Fibroblast of skin of back (primary cell): ENCODE measurements at places on chromosomes 11 and 22.
A peak's percentile ranks its signal among the peaks of the same experiment; 100 is the strongest.

- peak; percentile 17 for DNase-seq
These were observed 108.4 kb upstream of the GRAMD1B start for GRCh38 chr11:123321636-123322035.

DNA sequence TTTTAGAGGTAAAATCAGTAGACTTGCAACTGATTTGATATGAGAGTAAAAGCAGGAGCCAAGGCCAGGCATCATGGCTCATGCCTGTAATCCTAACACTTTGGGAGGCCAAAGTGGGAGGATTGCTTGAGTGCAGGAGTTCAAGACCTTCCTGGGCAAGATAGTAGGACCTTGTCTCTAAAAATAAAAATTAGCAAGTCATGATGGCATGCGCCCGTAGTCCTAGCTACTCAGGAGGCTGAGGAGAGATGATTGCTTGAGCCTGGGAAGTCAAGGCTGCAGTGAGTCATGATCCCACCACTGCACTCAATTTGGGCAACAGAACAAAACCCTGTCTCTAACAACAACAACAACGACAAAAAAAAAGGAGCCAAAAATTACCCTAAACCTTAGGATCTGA lies 13.5 kb downstream of the SGSM3 start:
- DNase-seq = peak; percentile 82

- no peak for DNase-seq
These were observed 276.9 kb downstream of the KIRREL3 start for GRCh38 chr11:126723665-126724045.

DNA sequence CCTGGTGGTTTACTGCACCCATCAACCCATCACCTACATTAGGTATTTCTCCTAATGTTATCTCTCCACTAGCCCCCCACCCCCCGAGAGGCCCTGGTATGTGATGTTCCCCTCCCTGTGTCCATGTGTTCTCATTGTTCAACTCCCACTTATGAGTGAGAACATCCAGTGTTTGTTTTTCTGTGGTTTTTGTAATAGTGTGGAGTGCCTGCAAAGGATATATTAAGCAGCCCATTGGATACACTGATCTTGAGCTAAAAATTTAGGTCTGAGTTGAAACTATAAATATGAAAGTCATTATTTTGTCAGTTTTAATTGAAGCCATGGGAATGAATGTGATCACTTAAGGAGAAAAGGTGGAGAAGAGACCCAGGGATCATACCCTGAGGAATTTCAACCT lies 23.0 kb downstream of the MRPL48 start:
- DNase-seq = no peak

DNA sequence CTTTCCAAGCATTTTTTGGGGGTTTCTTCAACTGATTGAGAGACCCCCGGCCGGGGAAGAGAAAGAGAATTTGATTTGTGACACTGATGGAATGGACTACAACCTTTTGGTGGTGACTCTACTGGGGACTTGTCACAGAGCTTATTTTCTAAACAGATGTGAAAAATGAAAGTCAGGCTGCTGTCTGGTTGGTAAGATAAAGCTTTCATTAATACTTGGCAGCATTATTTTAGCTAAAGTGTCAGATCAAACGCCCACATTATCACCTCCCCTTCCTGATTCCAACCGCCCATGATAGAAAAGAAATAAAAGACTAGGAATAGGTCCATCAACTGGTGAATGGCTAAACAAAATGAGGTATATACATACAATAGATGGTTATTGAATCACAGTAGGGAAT lies 45.6 kb upstream of the EHF start:
- DNase-seq = no peak

DNA sequence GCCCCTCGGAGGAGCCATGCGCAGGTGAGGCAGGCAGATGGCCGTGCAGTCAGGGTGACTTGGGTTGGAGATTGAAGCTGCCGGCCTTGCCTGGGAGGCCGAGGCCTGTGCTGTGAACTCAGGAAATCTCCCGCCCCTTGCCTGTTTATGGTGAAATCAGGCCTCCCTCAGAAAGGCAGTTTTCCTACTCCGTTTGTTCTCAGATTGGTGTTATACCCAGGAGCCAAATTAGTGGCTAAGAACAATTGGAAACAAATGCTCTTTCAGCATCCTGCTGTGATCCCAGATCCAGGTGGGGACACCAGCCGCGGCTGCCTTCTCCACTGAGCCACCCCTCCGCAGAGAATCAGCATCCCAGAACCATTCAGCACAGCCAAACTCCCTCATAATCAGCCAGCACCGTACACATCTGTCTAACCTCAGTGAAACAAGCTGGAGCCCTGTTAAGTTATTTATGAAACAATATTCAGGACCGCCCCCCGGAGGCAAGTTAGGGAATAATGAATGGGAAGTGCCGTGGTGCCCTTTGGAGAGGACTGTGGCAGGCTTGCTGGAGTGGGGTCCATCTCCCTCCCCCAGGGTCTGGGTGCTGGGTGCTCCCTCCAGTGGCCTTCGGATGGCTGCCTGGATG lies 60.0 kb downstream of the PKNOX2 start:
- DNase-seq = peak; percentile 35

DNA sequence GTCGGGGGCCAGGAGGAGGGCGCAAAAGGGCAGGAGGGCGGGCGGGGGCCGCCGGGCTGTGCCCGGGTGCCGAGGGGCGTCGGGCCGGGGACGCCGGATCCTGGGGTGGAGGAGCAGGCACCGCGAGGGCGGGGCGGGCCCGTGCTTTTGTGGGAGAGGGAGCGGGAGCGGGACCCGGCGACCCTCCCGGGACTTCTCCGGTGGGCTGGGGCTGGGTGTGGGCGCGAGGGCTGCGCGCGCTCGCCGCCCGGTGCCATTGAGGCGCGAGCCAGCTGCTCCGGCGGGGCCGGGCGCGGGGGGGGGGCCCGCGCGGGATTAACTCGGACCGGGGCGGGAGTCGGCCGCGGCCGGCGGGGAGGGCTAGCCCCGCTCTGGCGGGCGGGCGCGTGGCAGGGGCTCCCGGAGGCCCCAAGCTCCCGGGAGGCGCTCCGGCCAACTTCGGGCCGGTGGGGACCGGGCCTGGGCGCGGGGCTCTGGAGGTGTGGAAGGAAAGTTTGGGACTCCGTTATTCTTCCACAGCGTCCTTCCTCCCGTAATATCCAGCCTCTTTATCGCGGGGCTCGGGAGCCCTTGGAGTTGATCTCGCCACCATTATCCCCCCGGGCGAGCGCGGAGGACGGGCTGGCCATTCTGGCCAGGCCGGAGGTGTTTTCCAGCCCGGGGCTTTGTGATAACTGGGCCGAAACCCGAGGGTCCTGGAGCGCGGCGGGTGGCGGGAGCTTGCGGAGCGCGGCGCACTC lies 936 bp downstream of the CECR2 start:
- DNase-seq = no peak

GRCh38 chr22:42918500-42918899 lies 61.4 kb upstream of the ARFGAP3 start:
- DNase-seq = no peak

DNA sequence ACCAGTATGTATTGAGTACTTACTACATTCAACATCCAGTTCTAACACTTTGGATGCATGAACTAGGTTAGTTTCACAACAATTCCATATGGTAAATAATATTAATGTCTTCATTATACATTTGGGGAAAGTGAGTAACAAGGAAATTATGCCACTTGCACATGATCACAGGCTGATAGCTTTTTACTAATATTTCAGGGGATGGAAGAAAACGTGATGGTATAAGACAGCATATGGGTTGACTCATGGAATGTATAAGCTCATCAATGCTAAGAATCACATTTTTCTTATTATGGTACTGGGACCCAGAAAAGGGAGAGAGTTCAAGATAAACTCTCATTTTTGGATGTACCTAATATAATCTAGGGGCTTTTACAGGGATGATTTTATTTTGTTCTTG lies 188.7 kb downstream of the MIAT start:
- DNase-seq = no peak

- DNase-seq = peak; percentile 81
These were observed 82.2 kb upstream of the AKIP1 start for GRCh38 chr11:8828580-8829361.

- DNase-seq = no peak
These were observed 184.5 kb downstream of the EFCAB6 start for GRCh38 chr22:43627485-43628213.

- no peak for DNase-seq
These were observed 41.5 kb upstream of the TP53I11 start for GRCh38 chr11:44992181-44992582.

- DNase-seq = peak; percentile 67
These were observed 25.6 kb upstream of the SUSD2 start for GRCh38 chr22:24155627-24156140.

- peak; percentile 81 for DNase-seq
These were observed 38.8 kb downstream of the NUMA1 start for GRCh38 chr11:72041364-72042063.

DNA sequence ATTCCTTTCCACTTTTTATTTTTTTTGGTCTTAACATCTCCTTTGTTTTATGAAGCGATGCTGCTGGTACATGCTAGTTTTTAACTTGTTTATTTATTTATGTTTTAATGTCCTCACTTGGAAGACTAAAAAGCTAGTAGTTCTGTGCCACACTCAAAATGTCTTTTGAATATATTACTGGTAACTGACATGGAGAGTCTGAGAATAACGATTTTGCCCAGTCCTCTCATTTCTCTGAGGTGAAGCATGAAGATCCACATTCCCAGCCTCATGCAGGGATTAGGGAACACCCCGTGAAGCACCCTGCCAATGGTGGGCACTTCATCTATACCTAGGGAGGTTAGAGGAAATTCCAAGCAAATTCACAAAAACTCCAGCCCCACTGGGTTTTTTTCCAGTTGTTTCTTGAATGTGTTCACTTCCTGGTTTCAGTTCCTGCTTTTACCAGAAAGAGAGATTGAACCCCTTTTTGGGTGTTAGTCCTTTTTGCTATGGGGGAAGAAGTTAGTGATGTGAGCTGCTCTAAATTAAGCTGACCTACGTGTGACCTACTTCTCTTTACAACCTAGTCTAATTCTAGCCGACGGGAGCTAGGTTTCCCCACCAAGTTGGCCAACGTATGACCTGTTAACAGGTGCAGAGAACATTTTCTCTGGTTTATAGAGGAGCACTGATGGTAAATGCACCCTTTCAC lies 106.1 kb downstream of the SLC1A2 start:
- DNase-seq = no peak

DNA sequence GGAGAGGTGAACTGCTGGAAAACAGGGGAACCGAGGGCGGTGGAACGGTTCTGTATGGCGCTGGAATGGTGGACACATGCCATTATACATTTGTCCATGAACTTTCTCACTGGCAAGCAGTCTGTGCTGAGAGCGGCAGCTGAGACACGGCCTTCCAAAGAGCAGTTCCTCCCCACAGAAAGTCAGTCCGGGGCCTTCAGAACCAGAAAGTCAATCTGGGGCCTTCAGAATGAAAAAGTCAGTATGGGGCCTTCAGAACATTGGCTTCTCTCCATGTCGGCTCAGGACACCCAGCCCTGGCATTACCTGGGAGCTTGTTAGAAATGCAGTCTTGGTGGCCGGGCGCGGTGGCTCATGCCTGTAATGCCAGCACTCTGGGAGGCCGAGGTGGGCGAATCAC lies 8.8 kb downstream of the TXN2 start:
- DNase-seq = no peak

DNA sequence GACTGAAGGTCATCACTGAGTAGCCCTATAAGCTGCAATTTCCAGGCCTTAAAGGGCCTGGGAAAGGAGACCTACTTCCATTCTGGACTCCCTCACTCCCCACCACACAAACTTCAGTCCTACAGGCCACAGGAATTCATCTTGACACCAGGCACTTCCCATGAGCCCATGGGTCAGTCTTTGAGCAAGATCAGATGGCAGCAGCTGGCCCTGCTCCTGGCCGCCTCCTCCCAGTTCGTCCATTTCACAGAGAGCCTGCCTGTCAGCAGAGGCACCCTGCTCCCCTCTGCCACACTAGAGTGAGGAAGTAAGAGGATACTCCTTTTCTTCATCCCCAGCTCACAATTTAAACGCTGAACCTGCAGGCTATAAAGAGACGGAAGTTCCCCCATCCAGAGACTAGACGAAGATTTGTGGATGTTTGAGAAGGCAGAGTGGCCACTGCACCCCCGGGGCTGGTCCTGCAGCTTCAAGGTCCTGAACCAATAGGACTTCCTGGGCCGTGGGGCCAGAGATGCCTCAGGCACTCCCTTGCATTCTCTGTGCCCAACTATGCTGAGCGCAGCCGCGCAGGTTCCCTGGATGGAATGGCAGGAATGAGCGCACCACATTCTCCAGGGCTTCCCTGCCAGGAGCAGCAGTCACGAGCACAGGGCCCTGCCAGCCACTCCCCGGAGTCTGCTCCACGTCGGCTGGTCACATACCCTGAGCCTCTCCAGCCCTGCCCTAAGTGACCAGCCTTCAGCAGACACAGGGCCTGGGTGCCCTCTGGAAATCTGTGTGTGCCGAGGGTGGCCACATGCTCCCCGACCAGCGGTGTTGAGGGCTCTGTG lies 33.5 kb upstream of the BID start:
- no peak for DNase-seq

- DNase-seq = no peak
These were observed 25.1 kb downstream of the FBXO7 start for GRCh38 chr22:32499666-32500065.

DNA sequence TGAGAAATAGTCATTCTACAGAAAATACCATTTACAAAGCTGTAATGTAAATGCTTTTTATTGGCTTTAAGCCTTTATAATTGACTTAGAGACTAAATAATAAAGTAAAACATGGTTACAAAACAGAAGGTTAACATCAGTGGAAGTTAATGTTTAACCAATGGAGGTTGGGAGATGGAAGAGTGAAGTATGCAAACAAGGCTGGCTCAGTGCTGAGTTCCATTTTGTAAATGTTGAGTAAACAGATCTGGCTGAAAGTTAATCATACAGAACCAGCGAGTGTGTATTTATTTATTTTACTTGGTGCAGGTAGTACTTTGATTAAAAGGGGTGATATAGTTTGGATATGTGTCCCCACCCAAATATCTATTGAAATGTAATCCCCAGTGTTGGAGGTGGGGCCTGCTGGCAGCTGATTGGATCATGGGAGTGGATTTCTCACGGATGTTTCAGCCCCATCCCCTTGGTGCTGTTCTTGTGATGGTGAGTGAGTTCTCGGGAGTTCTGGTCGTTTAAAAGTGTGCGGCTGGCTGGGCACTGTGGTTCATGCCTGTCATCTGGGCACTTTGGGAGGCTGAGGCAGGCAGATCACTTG lies 827.4 kb downstream of the OPCML start:
- DNase-seq = no peak

- DNase-seq = no peak
These were observed at the start of gene PGR for GRCh38 chr11:101129203-101129943. TSS of gene PGR (minus strand) at chr11:101129813. CDS start at chr11:101129070, 743 bp downstream.

DNA sequence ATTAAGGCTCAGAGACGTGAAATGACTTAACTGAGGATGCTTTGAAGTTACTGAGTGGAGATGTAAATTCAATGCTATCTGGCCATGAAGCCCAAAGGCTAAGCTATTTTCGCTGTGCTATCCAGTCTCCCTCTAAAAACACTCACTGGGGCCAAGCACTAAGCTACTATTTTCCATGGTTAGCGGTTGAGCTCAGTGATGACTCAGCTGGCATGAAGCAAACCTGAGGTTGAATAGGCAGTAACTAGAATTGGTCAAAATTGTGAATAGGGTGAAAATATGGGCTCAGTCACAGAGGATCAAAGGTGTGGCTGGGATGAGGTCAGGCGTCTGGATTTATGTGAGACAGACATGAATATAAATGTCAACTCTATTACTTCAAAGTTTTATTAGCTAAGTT lies 564.2 kb upstream of the KIRREL3 start:
- no peak for DNase-seq
